ENCODE measurements at places on chromosomes 5 and 9.

- DNase-seq = no peak
These were observed 153.4 kb upstream of the TLX3 start for GRCh38 chr5:171155621-171156020.

DNA sequence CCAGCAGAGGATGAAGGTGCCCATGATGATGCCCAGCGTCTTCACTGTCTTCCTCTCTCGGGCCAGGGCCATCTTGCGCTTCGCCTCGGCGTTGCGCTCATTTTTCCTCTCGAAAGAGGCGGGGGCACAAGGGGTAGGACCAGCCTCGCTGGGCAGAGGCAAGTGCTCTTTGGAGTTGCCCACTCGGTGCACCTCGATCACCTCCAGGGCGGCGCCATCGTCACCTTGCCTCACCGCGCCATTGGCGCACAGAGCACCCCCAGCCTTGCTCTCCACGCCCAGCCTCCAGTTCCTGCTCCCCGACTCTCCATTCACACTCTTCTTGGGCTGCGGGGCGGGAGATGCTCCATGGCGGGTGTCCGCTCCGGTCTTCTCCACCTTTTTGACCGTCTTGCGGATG lies 1.6 kb downstream of the HTR1A start:
- DNase-seq = no peak

DNA sequence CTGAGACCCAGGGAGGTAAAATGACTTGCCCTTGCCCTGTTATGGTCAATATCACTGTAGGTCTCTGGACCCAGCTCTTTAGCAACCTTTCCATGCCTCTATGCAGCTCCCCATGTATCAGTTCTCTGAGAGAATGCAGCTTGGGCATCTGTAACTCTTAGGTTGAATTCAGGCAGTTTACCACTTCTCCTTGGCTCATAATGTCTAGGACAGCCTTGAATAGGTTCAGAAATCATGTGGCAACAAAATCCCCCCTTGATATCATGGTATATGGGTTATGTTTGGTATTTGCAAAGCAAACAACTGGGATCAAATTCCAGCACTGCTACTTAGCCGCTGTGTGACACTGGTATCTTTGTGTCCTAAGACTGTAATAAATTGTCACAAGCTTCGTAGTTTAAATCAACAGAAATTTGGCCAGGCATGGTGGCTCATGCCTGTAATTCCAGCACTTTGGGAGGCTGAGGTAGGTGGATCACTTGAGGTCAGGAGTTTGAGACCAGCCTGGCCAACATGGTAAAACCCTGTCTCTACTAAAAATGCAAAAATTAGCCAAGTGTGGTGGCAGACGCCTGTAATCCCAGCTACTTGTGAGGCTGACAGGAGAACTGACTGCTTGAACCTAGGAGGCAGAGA lies 10.7 kb upstream of the SUB1 start:
- no peak for DNase-seq

DNA sequence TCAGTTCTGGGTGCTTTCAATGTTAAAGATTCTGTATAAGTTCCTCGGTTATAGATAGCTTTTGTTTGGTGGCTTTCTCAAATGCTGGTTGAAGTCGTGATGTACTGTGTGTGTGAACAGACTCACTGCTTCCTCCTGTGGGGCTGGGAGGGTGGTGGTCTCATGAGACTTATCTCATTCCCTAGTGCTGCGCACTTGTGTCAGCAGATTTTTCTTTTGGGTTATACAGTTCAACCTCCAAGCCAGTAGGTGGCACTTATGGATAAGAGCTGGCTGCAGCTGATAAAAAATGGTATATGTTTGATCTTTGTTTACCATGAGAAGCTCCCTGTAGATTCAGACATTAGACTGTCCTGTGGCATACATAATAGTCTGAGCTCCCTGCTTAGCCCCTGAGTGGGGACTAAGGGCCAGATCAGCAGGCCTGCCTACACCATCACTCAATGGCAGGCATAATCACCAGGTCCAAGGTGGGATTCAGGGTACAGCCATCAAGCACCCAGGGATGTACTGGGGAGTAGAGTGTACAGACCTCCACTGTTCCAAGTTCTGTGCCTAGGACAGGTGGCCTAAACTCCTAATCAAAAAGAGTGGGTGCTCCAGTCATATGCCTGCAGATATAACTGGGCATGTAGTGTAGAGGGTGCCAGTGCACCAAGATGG lies 174.2 kb downstream of the OXCT1 start:
- no peak for DNase-seq

Data from putamen (tissue), 1 donor.